ENCODE measurements at places on chromosomes 2 and 18.

DNA sequence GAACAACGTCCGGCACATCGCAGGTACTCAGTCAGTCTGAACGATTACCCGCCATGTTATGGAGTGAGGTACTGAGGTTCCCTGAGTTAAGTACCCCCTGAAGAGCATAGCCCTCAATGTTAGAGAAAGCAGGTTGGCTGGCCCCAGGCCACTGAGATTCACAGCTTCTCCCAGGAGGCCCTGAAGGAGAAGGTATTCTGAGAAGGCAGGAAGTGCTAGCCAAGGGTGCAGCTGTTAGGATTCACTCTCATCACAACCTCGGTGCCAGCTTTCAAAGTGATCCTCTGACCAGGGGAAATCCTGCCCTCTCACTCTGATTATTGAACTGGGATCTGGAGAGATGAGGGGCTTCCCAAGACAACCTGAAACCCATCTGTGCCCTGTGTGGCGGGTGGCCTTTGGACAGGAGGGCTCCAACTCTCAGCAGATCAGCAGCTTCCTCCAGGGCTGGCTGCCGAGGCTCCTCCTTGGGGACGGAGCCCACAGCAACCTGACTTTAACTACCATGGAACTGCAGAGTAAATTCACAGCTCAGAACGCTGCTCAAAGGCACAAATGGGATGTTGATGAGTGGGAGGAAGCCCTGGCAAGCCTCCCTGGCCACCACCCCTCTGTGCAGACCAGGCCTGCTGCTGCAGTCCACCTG is 7.8 kb downstream of the EHD3 start:
- no peak for DNase-seq

GRCh38 chr2:160489111-160489510 is 4.5 kb downstream of the RBMS1 start:
- no peak for DNase-seq

DNA sequence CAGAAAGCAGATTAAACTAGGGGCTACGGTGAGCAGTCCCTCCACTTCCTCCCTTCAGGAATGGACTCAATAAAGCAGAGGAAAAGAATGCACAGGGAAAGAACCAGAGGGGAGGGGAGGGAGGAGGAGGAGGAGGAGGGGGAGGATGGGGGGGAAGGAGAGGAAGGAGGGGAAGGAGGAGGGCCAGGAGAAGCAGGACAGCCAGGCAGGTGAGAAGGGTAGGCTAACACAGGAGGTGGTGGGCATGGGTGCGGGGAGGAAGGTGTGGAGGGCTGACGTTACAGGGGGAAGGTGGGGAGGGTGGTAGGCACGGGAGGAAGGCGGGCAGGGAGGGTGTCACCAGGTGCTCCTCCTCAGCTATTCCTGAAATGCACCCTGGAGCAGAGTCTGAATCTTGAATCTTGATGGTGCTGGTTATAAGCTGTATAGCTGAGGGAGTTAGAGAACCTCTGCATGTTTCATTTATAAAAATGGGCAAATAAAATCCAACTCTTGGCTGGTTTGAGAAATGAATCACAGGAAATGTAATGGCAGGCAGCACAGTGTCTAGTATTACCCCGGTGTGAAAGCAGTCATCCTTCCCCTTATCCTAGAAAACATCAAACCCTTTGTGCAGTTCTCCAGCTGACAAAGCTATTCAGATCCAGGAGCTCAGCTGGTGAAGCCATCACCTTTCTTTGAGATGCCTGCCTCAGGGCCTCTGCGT is 3.4 kb downstream of the TMEM18 start:
- no peak for DNase-seq

GRCh38 chr2:112870841-112871835 is 34.6 kb upstream of the IL1B start:
- DNase-seq, result no peak

- no peak for DNase-seq
These were observed 112.1 kb upstream of the MGAT5 start for GRCh38 chr2:134141598-134142340.
